ENCODE measurements at places on chromosomes 2 and 18.

GRCh38 chr18:7856733-7857132 is 289.6 kb downstream of the PTPRM start:
- no peak for DNase-seq

GRCh38 chr2:118584877-118585276 is 262.6 kb downstream of the EN1 start:
- DNase-seq: no peak

DNA sequence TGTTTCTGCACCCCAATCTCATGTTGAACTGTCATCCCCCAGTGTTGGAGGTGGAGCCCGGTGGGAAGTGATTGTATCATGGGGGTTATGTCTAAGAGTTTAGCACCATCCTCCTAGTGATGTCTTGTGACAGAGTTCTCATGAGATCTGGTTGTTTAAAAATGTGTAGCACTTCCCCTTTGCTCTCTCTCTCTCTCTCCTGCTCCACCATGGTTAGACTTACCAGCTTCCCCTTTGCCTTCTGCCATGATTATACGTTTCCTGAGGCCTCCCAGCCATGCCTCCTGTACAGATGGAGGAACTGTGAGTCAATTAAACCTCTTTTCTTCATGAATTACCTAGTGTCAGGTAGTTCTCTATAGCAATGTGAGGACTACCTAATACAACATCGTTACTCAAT is 396.9 kb upstream of the LRATD1 start:
- no peak for DNase-seq

- no peak for DNase-seq
Observed at GRCh38 chr2:73859721-73860586, 31.2 kb downstream of the STAMBP start.

DNA sequence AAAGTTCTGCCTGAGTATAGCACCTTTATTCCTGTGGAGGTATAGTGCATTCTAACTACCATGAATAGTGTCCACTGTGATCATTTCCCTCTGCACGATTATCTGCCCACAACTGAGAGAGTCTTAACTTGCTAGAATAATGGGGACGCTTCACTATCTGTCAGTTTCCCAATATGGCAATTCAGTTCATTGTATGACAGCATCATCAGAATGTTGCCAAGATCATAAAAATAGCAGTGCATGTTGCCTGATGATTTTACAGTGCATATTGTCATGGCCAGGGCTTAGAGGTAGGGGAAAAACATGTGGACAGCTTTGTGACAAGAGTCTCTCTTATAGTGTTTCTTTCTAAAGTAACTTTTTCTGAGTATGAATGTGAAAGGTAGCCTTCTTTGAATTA is 6.1 kb downstream of the RASGRP3 start:
- no peak for DNase-seq

- no peak for DNase-seq
Observed at GRCh38 chr18:48854780-48855179, 96.0 kb downstream of the SMAD7 start.

DNA sequence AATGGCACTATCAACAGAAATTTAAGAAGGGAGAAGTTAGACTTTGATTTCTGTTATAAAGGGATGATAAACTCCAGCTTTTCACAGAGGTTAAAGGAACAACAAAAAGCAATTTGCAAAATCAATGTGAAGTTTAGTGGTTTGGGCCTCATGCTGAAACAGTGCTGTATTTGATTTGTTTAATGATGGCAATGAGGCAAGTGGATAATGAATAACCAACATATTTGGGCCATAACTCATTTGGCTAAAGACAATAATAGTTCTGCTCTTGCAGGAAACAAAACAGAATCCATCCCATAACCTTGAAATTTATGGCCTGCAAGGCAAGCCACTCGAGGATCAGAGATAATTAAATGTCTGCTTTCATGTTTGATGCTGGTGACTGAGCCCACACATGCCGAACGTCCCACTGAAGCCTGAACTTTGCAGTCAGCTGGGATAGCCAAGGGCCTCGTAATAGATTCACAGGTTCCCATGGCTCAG is 56.5 kb downstream of the TPGS2 start:
- peak; percentile 82 for DNase-seq

- peak; percentile 75 for DNase-seq
Observed at GRCh38 chr18:36469461-36469860, 171.9 kb downstream of the FHOD3 start.

Measured in NCI-H69 (cell line).